ENCODE measurements at places on chromosomes 1 and 21. TPM values are rescaled to one million over a fixed set of nuclear protein-coding genes. Genes with fewer than 3 reads are reported as not detected.

DNA sequence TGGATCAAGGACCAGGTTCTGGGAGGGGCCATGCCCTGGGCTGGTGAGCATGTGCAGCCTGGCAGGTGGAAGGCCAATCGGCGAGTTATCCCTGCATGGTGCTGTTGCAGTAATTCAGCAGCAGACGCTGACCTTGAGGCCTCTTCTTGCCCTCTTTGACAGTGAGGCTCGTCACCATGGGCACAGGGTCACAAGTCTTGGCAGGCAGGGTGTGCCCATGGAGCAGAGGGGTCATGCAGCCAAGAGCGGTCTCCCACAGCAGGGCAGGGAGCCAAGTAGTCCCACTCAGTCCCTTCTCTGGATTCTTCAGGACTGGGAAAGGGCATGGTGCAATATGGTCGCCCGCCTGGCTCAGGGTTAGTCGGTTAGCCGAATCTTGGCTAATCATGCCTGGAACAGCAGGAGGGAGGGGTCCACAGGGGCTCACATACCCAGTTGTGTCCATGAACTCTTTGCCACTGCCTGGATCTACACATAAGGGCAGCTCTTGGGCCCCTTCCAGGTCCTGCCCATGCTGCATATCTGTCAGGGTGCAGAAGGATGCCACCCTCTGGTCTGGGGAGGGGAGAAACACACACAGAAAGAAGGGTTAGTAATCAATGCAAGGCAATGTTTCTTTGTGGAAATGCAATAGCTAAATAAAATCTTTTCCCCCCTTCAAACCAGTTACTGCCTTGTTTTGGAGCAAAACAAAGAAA lies 226.8 kb downstream of the SIPA1L2 start:
- H3K4me3 ChIP-seq = no peak overlapping the region

- H3K4me3 ChIP-seq = no peak overlapping the region
- H3K27me3 ChIP-seq = no peaks in the 10 kb centered on the region
- DNase-seq = no peak
- H3K36me3 ChIP-seq = no peaks in the 10 kb centered on the region
Measured at GRCh38 chr1:217542837-217543236, 88.1 kb downstream of the GPATCH2 start.

Gene ETV3L
- total RNA-seq = not detected

Gene CCDC30
- total RNA-seq = 0.47 TPM

- no peak overlapping the region for H3K27ac ChIP-seq
- no peaks in the 10 kb centered on the region for H3K36me3 ChIP-seq
- no peak overlapping the region for H3K4me3 ChIP-seq
Measured at GRCh38 chr1:197911857-197912696, 5.1 kb upstream of the LHX9 start.

Gene SMPDL3B
- total RNA-seq = 0.78 TPM

- no peak overlapping the region for H3K27ac ChIP-seq
- DNase-seq = no peak
- H3K4me1 ChIP-seq = peaks cover 13% of the 10 kb centered on the region
Measured at GRCh38 chr21:34195335-34195734, 122.0 kb downstream of the MRPS6 start.
